ENCODE measurements at places on chromosomes 11 and 22.

DNA sequence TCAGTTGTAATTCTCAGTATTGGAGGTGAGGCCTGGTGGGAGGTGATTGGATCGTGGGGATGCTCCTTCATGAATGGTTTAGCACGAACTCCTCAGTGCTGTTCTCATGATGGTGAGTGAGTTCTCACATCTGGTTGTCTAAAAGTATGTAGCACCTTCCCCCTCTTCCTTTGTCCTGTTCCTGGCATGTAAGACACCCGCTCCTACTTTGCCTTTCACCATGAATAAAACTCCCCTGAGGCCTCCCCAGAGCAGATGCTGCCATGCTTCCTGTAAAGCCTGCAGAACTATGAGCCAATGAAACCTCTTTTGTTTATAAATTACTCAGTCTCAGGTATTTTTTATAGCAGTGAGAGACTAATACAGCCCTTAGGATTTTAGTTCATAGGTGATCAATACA is 191.5 kb downstream of the MAML2 start:
- no peak for DNase-seq

DNA sequence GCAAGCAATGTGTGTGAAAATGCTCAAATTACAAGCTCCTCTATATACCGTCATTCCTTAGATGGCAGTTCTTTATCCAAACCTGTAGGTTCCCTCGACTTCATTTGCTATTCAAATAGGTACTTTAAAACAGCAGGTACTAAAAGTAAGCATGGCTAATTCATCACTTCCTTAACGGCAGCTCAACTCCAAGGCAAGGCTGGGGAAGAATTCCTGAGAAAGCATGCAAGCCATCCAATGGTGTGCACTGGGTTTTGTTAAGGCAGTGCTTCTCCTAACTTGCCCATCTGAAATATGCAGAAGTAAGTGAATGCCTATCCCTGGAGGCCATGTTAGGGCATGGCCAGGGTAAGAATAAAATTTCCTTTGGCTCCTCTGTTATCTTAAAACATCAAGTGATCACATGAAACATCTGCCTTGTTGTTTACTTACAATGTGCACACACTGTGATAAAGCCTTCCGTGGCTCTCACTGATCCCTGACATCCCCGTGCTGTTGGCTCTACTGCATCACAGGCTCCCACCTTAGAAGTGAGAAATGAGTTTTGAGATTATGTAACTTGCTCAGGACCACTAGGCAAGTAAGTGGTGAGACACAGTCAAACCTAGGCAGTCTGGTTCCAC is 52.1 kb downstream of the SMCO4 start:
- no peak for DNase-seq

GRCh38 chr22:40606306-40606705 is 30.2 kb downstream of the MRTFA start:
- no peak for DNase-seq

DNA sequence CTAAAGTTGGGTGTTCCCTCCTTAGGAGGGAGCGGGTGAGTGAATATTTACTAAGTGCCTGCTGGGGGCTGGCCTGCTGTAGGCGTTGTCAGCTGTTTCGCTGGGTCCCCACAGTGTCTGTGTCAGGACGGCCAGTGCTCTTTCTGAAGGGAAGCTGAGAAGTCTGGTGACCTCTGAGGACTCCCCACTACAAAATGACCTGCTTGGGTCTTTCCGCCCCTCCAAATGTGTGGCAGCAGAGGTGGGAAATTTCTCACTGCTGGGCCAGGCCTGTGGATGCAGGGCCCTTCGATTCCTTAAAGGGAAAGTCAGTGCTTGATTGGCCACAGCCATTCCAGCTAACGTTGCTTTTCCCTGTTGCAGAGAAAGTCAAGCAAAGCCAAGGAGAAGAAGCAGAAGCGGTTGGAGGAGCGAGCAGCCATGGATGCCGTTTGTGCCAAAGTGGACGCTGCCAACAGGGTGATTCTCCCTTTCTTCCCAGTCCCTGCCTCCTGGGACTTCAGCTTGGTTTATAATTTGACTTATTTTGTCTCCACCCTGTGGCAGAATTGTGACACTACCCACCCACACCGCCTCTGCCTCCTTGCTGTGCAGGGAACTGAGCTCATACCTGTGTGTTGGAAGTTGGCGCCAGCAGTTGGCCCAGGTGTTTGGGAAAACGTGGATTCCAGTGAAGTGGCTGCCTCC is 6.8 kb downstream of the NAA40 start:
- peak; percentile 68 for DNase-seq

- no peak for DNase-seq
Measured at GRCh38 chr11:78886616-78887015, 312.0 kb upstream of the NARS2 start.

DNA sequence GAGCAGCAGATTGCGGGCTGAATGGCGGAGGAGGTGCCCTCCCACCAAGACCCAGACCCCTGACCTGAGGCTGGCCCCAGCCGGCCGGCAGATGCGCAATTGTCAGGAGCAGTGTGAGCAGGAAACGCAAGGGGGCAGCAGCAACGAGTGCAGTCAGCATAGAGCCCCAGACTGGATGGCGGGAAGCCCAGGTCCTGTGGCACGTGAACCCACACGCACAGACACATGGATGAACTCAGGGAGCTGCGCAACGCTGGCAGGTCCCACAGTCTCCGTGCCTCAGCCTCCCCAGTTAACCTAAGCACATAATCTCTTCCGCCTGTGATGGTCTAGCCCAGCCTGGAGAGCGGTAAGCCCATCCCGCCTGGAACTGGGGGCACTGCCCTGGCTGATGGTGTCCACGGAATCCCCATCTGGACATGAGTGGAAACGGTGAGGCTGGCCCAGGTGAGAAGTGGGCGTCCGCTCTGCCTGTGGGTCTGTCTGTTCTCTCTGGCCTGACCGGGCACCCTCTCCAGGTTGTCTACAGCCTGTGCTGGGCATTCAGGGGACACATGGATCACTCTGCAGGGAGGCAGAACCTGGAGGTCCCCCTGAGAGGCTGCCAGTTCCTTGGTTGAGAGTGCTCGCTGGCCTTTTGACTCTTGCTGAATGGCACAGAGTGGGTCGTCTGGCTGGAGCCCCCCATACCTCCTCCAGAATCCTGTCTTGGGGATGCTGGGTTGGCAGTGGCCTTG is 626 bp upstream of the TBX10 start:
- peak; percentile 83 for DNase-seq

DNA sequence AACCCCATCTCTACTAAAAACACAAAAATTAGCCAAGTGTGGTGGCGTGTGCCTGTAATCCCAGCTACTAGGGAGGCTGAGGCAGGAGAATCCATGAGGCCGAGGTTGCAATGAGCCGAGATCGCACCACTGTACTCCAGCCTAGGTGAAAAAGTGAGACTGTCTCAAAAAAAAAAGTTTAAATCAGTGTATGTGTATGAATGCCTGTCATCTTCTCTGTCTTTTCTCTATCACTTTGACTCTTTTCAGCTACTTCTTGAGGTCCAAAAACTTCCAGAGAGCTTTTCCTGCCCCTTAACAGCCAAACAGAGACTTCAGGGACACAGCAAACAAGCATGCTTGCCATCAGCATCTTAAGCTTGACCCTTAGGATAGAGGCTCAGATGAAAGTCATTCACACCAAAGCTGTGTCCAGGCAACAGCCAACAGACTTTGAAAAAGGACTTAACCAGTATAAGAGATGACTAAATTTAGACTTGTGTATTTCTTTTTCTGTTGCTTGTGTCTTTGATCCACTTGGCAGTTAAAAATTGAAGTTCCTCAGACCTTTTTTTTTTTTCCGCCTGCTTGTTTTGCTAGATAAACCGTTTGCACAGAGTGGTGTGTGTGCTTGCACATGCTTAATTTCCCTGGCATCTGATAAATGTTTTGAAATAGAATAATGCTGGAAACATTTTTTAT is 151.9 kb downstream of the DBX1 start:
- DNase-seq = no peak

DNA sequence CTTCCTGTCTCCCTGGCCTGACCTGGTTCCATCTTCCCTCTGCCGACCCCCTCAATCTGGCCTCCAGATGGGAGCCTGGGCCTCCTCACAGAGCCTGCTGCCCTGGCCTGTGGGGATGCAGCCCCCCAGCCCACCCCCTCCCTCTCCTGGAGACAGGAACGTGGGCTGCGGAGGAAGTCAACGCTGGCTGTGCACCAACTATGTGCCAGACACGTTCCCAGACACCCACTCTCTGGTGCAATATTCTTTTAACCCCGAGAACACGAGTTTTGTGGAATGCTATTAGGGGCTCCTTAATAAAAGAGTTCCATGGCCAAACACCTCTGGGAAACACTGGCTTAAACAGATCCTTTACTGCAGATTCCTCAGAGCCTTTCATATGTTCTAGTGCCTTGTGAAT is 15.9 kb downstream of the WNT11 start:
- DNase-seq = no peak

DNA sequence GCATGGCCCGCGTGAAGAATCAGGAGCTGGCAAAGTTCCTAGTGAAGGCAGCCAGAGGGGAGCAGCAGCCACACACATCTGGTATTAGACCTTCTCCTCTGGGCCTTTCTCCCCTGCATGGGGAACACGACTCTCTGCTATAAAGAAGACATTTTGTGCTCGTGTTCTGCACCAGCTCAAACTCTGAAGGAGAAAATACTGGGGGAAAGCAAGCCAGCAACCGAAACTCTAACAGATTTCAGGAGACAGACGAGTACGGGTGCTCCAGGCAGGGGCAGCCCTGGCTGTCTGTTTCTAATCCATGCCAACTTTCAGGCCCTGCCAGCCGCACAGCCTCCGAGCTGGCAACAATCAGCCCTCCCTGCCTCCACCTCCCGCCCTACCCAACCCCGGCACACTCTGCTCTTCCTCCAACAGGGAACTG is 296.3 kb downstream of the BRD1 start:
- DNase-seq = no peak

GRCh38 chr11:118200497-118200896 is 24.1 kb upstream of the SCN2B start:
- no peak for DNase-seq

DNA sequence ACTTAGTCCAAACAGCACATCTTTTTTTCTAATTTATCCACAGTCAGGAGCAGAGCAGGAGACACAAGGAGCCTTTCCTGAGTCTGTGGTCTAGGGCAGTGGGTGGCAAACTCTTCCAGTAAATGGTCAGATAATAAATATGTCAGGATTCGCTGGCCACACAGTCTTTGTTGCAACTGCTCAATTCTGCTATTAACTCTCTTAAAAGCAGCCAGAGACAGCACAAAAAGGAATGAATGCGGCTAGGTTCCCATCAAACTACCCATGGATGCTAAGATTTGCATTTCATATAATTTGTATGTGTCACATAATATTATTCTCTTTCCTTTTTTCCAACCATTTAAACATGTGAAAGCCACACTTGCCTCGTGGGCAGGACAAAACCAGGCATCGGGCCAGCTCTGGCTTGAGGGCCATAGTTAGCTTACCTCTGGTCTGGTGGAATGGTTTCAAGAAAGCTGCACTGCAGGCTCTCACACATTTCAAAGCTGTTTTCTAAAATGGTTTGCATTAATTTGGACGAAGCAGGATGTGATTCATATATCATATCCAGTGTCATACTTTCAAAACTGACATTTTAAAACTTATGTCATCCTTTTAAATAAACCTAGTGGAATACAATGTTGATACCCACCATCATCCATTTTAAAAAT is 64.7 kb upstream of the CD5 start:
- DNase-seq = no peak

DNA sequence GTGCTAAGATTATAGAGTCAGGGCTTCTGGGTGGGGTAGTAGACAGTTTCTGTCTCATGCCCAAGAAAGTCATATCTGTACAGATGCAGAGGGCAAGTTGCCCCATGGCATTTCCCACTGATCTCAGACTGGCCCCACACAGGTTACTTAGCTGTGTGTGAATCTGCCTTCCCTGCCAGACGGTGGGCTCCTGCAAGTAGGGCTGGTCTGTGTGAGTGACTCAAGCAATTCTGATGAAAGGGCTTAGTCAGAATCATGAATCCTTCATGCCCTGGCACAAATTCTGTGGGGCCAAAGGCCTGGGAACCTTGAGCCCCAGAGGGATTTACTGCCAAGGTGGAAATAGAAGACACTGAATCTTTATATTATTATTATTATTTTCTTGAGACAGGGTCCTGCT is 30.4 kb downstream of the USH1C start:
- no peak for DNase-seq

DNA sequence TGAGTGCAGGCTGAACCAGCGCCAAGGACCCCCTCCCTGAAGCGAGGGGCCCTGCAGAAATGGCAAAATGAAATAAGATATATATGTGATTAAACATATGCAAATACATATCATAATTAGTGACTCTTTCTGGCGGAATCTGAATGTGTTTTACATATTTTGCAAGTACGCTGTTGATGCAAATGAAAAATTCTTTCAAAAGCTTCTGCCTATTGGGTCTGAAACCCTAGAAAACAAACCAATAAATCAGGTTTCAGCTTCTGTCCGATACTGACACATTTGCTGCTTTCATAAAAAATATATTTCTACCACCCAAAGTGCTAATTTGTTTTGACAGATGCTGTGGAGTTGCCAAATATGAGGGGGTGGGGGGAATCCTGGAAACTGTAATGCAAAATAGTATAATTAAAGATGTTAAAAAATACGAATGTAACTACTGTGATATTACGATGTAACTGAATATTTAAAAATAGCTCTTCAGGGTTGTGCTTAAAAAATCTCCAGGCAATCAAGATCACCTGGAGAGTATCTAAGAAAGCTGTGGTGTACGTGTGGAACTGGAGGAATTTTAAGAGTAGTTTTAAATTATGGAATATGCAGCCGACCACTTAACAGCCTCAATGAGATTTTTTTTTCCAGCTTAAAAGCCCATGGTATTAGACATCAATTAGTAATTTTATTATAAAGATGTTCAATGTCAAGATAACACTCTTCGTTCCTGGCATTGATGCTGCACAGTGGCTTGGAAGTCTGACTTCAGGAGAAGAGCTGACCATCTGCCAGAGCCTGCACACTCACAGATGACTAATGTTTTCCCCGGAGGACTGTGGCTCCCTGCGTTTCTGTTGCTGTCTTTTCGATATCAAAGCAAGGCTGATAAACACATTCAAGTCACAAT is 122.2 kb upstream of the RCN1 start:
- DNase-seq = no peak

DNA sequence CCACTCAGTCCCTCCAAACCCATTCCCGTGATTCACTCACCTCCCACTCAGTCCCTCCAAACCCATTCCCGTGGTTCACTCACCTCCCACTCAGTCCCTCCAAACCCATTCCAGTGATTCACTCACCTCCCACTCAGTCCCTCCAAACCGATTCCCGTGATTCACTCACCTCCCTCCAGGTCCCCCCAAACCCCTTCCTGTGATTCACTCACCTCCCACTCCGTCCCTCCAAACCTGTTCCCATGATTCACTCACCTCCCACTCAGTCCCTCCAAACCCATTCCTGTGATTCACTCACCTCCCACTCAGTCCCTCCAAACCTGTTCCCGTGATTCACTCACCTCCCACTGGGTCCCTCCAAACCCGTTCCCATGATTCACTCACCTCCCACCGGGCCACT is 639.6 kb downstream of the BRD1 start:
- DNase-seq = no peak

DNA sequence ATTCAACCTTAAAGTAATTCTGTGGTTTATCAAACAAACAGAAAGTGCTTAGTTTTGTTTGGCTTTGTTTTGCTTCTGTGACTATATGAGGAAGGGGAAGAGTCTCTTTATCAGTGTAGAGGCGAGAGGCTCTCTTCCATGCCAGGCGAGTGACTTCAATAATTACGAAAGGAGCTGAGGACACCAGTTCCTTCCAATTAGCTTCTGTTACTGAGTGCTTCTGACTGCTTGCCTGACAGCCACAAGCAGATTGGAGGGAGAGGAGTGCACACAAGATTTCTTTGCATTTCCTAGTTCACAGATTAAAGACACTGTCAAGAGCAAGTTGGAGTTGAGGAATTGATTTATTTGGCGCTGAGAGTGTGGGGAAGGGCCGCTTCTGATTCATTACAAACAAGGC is 1484.5 kb upstream of the TENM4 start:
- no peak for DNase-seq

- no peak for DNase-seq
Measured at GRCh38 chr11:103413266-103413888, 304.2 kb downstream of the DYNC2H1 start.

Measured in GM13976 (cell line).